Stimulated activated CD8-positive, alpha-beta memory T cell treated with anti-CD3 and anti-CD28 coated beads, Interleukin-4, amount 100 ng/mL, for 1 hour (primary cell): ENCODE measurements at places on chromosomes 5 and 9.

GRCh38 chr5:179196405-179197079 is 136.4 kb downstream of the ZNF354C start:
- no peak for DNase-seq

DNA sequence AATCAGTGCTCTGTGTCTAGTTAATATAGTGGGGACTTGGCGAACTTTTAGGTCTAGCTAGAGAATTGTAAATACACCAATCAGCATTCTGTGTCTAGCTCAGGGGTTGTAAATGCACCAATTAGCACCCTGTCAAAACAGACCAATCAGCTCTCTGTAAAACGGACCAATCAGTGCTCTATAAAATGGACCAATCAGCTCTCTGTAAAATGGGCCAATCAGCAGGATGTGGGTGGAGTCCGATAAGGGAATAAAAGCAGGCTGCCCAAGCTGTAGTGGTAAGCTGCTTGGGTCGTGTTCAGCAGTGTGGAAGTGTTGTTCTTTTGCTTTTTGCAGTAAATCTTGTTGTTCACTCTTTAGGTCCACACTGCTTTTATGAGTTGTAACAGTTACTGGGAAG is 3.6 kb upstream of the OTULINL start:
- DNase-seq = no peak

DNA sequence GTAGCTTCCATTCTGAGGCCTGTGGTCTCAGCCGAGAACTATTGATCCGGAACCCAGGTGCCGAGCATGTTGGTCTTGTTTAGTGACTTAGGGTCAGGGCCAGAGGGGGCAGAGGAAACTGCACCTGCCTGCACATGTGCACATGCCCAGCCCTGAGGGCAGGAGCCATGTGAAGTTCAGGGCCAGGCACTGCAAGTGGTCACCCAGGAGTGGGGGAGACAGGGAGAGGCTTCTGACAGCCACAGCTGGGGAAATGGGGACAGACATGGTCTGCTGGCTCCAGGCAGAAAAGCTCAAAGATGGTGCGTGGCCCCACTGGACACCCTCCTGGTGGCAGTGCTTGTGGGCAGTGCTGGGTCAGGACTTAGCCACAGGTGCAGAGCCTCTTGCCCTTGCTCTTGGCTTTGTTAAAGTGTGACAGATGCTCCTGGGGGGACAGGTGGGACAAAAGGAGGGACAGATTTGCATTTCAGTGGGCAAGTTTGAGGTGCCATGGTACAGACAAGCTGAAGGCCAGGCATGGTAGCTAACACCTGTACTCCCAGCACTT is 134.4 kb downstream of the CACNA1B start:
- DNase-seq = no peak

- no peak for DNase-seq
Measured at GRCh38 chr9:35935755-35936509, 22.0 kb downstream of the OR2S2 start.

GRCh38 chr5:73989956-73990355 is 364.0 kb downstream of the ARHGEF28 start:
- DNase-seq = no peak

- DNase-seq = no peak
Measured at GRCh38 chr9:108855888-108856287, at the start of gene ACTL7B. Gene ACTL7B (minus strand): TSS chr9:108855986. CDS start chr9:108855930, 56 bp downstream.

- no peak for DNase-seq
Measured at GRCh38 chr5:9538504-9538903, 7.4 kb downstream of the SEMA5A start.

GRCh38 chr9:77847059-77847499 is 184.5 kb downstream of the GNAQ start:
- DNase-seq = no peak

- DNase-seq = no peak
Measured at GRCh38 chr9:23322392-23322791, 503.6 kb downstream of the ELAVL2 start.

GRCh38 chr9:68832861-68833518 is 128.0 kb downstream of the PIP5K1B start:
- DNase-seq = no peak

GRCh38 chr9:121222524-121223171 is 21.0 kb upstream of the RAB14 start:
- no peak for DNase-seq

GRCh38 chr5:17106521-17106920 is 110.9 kb upstream of the BASP1 start:
- DNase-seq = no peak

GRCh38 chr5:160185626-160186360 is 43.5 kb upstream of the FABP6 start:
- DNase-seq = no peak

- no peak for DNase-seq
Measured at GRCh38 chr9:134993996-134994720, 76.4 kb upstream of the FCN1 start.

GRCh38 chr9:137480686-137481683 is 21.9 kb upstream of the NSMF start:
- DNase-seq = no peak

DNA sequence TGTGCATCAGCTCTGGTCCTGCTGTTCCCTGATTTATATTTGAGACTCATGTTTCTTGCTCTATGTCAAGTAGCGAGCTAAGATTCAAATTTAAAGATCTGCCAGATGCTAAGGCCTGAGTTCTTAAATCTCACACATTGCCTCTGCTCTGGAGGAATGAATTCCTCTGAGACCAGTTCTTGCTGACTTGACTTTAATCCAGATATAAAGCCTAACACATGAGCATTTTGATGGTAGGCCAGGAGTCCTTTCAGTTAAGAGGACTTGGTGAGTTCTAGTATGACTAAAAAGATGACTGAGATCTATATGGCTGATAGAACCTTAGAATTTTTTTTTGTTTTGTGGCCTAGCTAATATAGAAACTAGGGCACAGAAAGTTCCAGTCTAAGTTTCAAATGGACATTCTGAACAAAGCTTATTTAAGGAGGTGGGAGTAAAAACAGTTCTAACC is 1.3 kb upstream of the INIP start:
- DNase-seq = no peak

GRCh38 chr5:127445328-127445727 is 72.1 kb upstream of the PRRC1 start:
- no peak for DNase-seq

GRCh38 chr5:135399794-135400542 is 937 bp upstream of the MACROH2A1 start:
- DNase-seq = no peak

- DNase-seq = no peak
Measured at GRCh38 chr9:84759300-84759750, 89.8 kb downstream of the NTRK2 start.

DNA sequence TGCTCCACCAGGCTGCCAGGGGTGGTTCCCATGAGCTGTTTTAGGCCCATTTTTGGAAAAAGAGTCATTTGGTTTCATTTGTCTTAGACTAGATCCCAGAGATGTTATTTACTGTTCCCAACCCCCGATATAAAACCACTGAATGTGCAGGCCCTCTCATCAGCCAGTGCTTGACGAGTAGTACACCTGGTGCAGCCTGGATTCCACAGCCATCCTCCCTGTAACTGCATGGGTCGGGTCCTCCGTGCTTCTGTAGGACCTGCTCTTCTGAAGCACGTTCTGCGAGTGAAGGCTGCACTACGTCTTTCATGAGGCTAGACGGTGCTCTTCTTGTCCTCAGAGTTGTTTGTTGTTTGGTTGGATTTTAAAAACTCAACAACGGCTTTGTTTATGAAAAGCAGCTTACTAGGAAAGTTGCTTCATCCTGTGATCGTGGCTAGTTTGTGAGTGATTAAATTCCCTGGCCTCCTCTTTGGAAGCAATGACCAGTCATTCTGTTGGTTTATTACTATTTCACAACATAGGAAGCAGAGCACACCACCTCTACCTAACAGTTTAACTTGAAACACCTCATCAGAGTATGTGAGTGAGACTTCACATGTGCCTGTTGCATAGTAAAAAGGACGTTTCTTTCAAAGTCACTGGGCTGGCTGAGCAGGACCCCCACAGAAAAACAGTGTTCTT is 135.2 kb downstream of the AOPEP start:
- DNase-seq = no peak

DNA sequence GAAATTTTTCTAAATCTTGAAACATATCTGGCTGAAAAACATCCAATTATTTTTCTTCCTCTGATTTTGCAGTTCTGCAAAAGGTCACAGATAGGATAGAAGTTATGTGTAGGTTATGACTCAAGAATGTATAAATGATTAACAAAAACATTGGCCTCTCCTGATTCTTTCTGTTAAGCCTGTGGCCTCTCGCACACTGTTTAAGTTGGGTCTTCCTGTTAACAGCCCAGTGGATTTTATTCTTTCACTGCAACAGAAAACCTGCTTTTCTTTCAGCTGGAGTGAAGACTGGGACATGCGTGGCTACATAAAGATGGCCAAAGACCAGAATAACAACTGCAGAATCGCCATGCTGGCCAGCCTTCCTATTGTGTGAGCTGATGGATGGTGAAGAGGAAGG is 17.1 kb upstream of the SPATA31E1 start:
- DNase-seq = no peak

- DNase-seq = no peak
Measured at GRCh38 chr5:15236911-15237508, 263.0 kb upstream of the FBXL7 start.

DNA sequence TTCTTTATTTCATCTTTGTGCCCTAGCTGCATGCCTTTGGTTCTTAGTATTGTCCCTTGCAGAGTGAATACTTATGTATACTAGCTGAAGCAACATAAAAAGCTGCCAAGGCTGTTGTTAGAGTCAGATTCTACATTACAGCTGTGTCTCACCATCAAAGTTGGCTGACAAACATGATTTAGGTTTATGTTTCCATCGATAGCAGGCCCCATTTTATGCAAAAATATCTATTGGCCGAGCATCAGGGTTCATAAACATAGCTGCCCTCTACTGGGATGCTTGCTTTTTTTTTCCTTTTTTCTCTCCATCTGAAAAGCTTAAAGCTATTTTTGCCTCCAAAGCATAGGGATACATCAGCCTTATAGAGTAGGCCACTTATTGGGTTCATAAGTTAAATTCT is 68.0 kb downstream of the FAM174A start:
- no peak for DNase-seq

DNA sequence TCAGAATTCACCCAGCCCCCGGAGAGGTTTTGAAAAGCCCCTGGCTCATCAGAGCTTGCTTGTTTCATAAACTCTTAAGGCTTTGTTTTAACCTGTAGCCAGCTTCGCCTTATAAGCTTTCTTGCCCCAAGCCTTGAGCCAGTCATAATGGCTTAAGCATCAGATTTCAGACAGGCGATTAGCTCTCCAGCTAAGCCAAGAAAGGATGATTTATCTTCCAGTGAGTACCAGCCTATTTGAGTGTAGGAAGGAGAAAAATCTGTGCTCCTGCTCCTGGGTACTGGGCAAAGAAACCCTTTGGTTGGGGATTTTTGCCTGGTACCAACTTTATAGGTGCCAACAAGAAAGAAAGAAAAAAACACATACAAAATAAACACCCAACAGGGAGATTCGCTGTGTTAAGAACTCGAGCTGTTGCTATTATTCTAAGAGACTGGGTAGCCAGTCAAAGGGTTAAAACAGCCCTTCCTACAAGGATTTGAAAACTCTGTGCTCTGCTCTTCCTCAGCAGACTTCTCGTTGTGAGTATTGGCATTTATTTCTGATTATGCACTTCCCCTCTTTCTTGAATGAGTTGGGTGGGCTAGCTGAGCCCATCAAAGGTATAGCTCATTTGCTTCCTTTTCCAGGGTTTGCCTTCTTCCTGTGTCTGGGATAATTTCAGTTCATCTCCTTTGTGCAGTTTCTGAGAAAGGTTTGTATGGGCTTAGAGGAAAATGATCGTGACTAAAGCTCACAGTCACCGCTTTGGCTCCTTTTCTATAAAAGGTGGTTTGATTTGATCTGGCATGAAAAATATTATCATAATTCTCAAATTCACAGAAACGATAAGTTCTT is 157.2 kb upstream of the DMRT1 start:
- DNase-seq = no peak

DNA sequence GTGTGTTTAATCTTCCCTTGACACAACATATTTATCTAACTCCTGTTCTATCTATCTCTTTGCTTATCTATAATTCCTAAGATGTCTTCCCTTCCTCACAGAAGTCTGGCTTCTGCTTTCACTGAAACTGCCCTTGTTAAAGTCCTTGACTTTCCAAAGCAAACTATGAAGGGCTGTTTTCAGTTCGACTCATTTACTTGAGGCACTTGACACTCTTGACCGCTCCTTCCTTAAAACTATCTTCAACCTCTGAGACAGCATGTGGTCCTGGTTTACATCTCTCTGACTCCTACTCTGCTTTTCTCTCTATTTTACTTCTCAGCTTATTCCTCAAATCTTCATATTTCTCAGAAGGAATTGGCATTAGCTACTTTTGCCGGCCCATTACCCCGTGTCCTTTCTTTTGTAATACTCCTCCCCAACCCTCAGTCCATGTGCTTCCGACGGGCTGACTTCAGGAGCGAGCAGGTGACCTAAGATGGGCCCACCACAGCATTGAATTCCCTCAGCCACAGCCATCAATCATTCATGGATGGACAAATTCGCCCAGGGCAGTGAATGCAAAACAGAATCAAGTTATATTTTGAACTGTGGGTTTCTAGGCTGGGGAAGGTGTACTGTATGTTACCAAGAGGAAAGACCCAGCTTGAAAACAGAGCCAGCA is 1089.2 kb downstream of the PTPRD start:
- DNase-seq = no peak

- no peak for DNase-seq
Measured at GRCh38 chr9:109865521-109865920, 85.5 kb downstream of the PALM2AKAP2 start.

DNA sequence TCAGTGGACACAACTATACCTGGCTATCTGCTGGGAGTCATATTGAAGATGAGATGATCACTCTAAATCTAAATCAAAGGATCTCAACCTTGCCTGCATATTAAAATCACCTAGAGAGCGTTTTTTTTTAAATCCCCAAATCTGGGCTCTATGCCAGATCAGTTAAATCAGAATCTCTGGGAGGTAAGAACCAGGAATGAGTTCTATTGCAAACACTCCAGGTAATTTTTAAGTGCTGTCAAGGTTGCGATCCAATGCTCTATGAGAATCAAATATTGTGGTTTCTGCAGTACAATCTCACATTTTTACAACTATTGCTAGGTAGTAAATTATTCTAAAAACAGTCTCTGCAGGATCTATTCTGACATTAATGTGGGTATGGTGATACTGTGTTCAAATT is 202.3 kb upstream of the OR13F1 start:
- no peak for DNase-seq

DNA sequence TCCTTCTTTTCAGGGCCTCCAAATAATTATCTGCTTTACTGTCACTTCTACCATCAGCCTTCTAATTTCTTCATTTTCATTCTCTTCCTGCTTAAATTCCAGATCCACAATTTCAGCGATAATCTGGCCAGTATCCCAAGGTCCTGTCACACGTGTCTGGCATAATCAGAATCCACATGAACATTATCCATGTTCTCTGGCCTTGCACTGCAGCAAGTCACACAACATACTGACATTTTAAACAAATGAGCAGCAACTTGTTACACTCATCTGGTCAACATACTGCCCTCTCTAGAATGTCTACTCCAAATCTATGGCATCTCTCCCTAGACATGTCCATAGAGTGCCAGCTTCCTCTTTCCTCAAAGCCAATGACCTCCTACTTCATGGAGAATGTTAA is 43.8 kb upstream of the RASEF start:
- DNase-seq = no peak
